Smooth muscle cell of the brain vasculature (primary cell): ENCODE measurements at places on chromosomes 2 and 18.

DNA sequence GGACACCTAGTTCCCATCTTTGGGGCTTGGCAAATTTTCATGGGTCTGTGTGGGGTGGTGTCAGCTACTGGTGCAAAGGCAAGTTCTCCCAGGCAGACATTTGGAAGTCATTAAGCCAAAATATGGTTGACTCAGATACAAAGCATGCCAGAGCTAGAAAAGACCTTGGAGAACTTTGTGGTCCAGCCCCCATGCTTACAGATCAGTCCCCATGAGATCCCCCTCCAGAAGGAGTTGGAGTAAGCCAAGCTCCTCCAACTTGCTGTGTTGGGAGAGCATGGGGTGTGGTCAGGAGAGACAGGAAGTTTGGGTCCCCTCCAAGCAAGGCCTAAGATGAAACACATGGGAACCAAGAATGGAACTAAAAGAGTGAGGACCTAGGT lies 224.5 kb downstream of the CYP26B1 start:
- no peak for DNase-seq

DNA sequence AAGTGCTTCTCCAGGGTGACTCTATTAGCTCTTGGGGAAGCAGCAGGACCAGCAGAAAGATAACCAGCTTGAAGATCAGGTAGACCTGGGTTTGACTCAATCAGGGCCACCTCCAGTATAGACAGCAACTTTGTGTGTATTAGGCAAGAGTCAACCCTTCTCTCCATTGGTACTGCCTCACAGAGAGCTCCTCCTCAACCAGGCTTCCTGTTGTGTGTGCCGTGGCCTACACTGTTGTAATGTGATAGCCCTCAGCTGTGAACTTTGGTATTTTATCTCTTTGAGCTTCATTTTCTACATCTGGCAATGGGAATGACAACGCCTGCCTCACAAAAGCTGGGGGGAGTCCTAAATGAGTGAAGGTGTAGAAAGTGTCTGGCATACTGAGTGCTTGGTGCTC lies 17.0 kb upstream of the MAP3K20 start:
- no peak for DNase-seq

- DNase-seq = no peak
These were observed 99.4 kb upstream of the IL1R2 start for GRCh38 chr2:101892377-101892776.

GRCh38 chr18:36153771-36154170 lies 24.1 kb downstream of the ELP2 start:
- no peak for DNase-seq

DNA sequence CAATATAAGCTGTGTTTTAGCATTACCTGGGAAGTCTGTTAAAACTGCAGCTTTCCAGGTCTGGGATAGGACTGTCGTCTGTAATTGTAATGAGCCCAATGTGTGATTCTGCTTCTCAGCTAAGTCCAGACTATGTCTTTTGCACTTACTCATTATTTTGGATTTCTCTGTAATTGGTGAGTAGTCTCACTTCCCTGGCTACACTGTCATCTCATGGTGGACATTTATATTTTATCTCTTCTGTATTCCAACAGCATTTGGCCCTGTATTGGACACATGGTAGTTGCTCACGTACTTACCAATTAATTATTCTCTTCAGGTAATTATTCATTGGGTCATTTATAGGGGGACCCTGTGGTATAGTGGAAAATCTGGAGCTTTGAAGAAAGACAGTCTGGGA lies 28.0 kb downstream of the LHCGR start:
- no peak for DNase-seq

- DNase-seq = no peak
These were observed 32.9 kb downstream of the MTERF4 start for GRCh38 chr2:241068942-241069810.

- DNase-seq = no peak
These were observed 36.5 kb downstream of the SLC8A1 start for GRCh38 chr2:40415391-40415790.

GRCh38 chr2:75494137-75494769 lies 66.5 kb downstream of the EVA1A start:
- DNase-seq = no peak

- DNase-seq = no peak
These were observed 97.1 kb downstream of the LIPG start for GRCh38 chr18:49658823-49659404.

- DNase-seq = peak; percentile 53
These were observed 19.5 kb upstream of the GLS start for GRCh38 chr2:190860985-190861680.

DNA sequence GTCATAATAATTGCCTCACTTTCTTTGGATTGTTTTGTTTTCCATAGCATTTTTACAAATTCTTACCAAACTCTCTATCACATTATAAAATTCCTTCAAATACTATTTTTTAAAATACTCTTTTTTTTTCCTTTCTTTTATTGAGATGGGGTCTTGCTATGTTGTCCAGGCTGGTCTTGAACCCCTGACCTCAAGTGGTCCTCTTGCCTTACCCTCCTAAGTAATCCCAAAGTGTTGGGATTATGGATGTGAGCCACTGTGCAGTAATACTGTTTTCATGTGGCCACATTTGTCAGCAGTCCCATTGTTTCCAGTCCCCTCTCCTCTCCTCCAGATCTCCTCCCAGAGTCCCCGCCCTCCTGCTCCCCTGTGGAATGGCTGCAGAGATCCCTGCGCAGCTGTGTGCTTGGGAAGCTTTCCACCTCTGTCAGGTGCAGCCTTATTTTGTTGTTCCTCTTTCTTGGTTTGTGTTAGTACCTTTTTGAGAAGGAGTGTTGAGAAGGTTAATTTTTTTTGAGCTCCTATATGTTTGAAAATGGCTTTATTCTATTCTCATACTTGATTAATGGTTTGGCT lies 227.3 kb downstream of the LOXHD1 start:
- no peak for DNase-seq

DNA sequence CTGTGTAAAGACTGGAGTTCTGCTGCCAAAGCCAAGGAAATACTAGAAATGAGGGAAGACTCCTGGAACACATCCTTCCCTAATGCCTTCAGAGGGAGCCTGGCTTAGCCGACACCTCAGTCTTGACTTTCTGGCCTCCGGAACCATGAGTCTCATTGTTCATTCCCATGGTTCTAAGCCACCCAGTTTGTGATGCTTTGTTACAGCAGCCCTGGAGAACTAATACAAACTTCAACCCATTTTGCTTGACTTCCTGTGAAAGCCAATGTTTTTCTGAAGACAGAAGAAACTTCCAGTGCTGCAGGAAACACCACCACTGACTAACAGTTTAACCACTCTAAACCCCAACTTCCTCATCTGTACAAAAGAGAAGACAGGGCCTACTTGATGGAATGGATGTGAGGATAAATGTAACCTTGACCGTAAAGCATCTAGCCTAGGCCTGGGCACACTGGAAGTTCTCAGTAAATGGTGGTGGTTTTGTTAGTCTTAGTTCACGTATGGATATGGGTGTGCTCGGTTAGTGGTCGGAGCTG lies 85.9 kb upstream of the RFX8 start:
- DNase-seq = no peak

DNA sequence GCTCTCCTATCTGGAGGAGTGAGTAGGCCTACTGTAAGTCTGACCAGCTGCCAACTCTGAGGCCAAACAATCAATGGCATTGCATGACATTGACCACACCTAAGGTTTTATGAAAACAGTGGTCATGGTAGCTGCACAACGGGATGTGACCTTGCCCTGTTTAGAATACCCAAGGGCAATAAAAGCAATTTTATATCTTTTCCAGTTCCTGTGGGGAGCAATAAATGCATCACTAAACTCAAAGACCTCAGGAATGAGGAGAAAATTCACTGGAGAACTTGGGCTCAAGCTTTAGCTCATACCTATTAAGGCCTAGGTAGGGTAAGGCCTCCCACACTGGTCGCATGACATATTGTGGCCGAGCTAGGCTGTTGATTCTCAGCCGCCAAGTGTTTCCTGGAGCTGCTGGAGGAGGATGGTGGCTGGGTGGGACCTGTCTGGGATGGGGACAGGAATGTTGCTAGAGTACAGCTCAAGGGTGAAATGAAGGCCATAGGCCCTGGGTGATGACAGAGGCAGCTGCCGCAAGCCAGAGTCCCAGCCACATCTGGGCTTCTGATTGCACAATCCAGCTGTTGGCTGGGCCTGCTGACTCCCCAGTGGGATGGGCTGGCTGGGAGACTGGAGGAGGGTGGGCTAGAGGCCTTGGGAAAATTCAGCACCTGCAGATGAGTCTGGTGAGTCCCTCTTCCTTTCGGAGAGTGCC lies 313.7 kb downstream of the CYP26B1 start:
- no peak for DNase-seq

GRCh38 chr2:8061219-8061618 lies 620.6 kb upstream of the ID2 start:
- no peak for DNase-seq

DNA sequence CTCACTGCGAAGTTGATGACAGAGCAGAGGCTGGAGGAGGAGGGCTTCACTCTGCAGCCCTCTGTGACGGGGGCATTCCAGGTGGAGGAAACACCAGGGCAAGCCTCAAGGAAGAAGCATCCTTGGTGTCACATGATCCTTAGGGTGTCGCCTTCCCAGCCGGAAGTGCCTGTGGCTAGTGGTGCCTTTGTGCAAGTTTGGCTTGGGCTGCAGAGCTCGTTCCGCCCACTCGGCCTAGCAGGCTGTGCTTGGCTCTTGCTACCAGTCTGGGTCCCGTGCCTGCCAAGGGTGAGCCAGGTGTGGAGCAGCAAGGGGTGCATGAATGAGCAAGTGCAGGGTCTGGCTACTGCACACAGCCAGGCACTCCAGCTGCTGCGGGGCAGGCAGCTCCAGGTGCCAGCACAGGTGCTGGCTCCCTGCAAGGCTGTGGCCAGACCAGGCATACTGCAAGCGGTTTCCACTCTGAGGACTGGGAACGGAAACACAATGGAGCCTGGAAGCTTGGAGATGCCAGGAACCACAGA lies 325.3 kb upstream of the SMIM21 start:
- no peak for DNase-seq

GRCh38 chr2:32262105-32262504 lies 2.6 kb downstream of the NLRC4 start:
- no peak for DNase-seq

DNA sequence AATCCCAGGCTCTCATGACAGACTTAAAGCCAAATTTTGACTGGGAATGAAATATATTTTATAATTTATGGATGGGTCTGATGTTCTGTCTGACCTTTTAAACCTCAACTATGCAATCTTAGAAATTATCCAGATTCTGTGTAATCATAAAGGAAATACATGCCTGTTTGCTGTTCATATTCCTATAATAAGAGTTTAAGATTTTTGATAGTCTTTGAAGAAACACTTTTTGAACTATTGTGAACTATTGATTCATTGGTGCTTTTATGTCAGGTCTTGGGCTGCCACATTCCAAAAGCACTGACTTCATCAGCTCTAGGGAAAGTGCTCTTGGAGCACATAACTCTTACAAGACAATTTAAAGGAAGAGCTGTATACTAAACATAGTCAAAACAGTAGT lies 64.2 kb downstream of the CCDC150 start:
- DNase-seq = no peak

GRCh38 chr2:98736464-98736889 lies 5.5 kb upstream of the MGAT4A start:
- no peak for DNase-seq

DNA sequence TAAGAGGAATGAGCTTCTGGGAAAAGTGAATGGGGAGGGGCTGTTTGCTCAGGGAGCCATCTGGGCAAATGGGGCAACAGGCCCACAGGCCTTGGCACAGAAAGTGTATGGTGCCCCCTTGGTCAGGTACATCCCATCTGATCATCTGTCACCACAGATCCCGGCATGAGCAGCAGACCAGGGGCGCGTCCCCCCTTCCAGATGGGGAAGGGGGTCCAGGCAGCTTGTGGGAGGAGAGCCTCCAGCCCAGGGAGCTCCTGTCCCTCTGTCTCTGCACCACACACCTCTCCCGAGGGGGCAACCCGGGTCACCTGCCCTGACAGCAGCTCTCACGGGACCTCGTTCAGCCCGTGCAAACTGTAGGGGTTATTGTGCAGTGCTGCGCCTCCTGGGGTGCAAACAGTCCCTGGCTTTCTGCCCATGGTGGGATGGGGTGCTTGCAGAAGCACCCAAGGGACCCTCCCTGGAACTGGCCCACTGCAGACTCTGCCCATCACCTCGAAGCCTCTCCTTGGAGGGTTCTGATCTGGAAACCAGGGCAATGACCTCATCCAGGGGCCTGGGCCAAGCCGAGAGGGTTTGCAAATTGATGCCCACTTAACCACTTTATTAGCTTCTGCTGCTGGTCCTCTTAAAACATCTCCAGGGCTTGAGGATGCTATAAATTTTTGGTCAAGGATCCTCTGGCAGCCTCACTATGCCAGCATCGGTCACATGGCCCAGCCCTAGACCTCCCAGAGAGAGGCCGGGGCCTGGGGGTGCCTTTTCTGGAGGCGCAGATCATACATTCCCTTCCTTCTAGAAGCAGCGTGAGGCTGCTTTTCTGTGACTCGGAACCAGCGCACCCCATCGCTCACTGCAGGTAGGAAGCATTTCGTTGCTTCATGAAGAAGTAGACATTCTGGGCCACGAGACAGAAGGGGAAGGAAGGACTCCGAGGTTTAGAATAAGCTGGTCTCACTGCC lies 7.6 kb upstream of the BOK start:
- no peak for DNase-seq

DNA sequence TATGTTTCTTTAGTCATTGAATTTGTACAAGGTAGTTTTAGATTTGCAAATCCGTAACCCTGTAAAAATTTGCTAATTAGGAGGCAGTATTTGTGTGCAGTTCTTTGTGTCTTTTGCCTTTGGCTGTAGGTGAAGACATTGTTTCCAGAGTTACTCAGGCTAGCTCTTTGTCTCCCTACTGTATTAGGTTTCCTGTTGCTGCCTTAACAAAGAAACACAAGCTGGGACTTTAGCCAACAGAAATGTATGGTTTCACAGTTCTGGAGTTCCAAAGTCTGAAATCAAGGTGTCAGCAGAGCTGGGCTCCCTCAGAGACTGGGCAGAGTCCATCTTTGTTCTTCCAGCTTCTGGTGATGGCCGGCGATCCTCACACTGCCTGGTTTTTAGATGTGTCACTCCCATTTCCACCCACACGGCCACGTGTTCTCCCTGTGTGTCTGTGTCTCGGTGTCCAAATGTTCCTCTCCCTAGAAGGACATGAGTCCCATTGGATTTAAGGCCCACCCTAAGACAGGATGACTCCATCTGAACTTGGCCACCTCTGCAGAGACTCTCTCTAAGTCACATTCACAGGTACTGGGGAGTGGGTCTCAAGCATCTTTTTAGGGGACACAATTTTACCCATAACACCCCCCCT lies 309.7 kb downstream of the GALR1 start:
- DNase-seq = no peak

GRCh38 chr18:46054956-46055837 lies 16.9 kb downstream of the PSTPIP2 start:
- no peak for DNase-seq

GRCh38 chr2:240626531-240627300 lies 1.4 kb downstream of the GPR35 start:
- no peak for DNase-seq

- DNase-seq = no peak
These were observed 97.8 kb upstream of the AQP4 start for GRCh38 chr18:26963292-26963691.

GRCh38 chr2:84424152-84424551 lies 34.9 kb downstream of the SUCLG1 start:
- no peak for DNase-seq
